Foreskin keratinocyte (primary cell): ENCODE measurements at places on chromosomes 12 and 14. TPM values are rescaled to one million over a fixed set of nuclear protein-coding genes. Genes with fewer than 3 reads are reported as not detected.
A peak's percentile ranks its signal among the peaks of the same experiment; 100 is the strongest.

OGFOD2 gene
- total RNA-seq, result 12.0 and 12.9 TPM in 2 replicates

CLEC14A gene
- not detected in 2 replicates for total RNA-seq

- DNase-seq, result peak; percentile 89
Measured at GRCh38 chr12:115384391-115384790, 700.4 kb upstream of the TBX3 start.

GRCh38 chr12:495466-495865 is 35.7 kb downstream of the B4GALNT3 start:
- no peak for DNase-seq

DNA sequence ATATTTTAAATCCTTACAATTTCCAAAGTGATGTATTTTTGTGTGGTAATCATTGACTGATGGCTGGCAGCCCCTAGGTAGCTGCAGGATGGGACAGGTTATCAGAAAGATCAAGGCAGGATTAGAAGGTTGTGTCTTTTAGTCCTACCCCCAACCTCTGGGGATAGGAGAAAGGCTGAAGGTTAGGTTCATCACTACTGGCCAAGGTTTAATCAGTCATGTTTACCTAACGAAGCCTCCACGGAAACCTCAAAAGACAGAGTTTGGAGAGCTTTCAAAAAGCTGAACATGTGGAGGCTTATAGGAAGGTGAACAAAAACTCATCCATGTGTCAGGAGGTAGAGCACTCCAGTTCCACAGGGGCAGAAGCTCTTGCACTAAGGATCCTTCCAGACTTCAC is 77.5 kb upstream of the CD163 start:
- DNase-seq, result no peak

NEUROD4 gene
- not detected in 2 replicates for total RNA-seq

GRCh38 chr14:69685218-69685616 is 73.8 kb downstream of the SUSD6 start:
- peak; percentile 96 for DNase-seq

PLCZ1 gene
- not detected in 2 replicates for total RNA-seq

DNA sequence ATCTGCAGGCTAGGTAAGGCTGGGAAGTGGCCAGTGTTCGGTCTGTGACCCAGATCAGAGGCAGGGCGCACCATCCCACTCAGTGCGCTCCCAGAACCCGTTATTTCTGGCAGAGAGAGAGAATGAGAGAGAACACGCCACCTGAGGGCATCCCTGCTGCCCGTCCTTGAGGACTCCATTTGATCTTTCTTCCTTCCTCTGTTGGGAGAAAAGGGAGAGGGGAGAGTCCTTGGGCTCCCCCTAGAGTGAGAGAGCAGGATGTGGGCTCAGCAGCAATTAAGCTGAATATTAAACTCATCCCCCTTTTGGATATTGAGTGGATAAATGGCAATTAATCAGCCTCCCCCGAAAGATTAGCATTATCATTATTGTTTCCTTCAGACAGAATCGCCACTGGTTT is 70.6 kb downstream of the IFT43 start:
- DNase-seq, result no peak

DNA sequence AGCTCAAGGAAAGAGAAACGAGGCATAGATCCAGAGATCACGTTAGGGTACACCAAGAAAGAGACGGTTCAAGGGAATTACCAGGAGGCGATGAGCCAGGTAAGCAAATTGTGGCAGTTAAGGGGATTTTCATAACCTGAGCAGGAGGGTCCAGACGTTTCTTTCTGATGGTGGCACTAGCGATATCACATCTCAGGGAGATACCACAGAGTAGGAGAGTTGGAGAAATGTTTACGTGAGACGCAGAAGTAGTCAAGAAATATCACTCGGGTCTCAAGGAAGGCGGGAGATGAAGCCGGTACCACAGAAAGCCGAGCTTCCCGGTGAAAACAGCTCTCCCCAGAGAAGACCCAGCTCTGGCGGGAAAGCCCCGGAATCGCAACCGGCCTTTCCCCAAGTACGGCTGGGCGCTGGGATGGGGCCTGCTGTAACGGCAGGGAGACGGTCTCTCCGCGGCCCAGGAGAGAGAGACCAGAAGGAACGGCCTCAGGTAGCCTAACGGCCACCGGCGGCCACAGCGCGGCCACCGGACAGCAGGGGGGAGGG is 485 bp downstream of the SENP1 start:
- DNase-seq, result peak; percentile 17

DNA sequence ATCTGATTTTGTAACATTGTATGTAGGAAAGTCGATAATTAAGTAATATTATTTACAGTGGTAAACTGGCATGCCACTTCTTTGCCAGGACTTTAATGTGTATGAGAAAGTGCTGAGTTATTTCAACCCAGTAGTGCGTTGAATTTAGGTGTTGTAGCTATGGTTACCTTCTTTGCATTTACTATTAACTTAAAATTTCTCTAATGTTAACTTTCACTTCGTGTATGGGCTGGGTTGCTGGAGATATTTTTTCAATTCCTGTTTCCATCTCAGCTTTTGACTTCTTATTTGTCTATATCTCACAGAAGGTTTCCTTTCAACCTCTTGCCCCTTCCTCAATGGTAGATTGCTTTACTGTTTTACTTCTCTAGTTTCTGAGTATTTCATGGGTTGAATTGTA is 1345.6 kb downstream of the FSCB start:
- DNase-seq, result no peak

DNA sequence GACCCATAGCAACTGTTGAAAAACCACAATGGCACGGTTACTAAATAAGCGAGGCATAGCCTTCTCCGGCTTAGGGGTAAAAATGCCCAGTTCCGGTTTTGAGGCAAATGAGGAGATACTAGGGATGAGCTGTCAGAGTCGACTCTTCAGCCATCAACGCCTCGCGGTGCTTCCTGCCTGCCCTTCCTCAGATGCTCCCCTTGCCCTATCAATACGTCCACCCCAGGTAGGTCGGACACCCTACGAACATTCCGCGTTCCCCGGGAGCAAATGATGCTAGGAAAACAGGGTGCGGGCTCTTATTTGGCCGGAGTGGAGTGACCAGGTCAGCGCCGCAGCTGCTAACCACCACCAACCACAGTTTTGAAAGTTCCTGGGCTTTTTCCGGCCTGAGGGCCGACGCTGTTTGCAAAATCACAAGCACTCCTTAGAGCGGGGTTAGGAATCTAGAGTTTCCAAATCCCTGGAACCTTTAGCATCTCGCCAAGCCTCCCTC is 1.2 kb downstream of the SRSF9 start:
- DNase-seq, result no peak

GRCh38 chr14:99736603-99737371 is 52.7 kb downstream of the CYP46A1 start:
- DNase-seq, result no peak

DNA sequence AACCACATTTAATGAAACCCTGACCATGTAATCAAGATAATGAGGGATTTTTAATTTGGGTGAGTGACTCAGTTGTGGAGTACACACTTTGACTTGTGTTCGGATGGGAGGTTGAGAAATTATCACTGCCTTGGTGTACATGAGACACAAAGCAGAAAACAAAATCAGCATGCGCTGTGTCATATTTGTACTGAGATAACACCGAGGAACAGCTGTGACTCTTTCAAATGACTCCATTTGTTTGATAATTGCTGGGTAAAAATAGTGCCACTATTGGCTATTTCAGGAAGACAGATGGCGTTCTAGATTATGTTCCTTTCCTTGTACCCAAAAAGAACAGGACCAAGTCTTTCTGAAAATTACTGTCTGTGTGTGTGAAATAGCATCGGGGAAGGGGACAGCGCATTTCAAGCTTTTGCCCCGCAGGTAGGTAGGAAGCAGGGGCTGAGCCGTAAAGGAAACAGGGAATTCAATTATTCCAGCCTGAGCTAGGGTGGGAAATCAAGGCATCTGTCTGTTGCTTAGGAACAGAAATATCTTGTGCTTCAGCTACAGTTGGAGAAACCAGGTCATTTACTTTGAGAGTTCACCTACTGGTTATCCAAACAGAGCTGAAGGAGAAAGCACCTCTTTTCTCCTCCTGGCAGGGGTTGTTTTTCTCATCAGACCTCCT is 114.3 kb downstream of the SNAPC1 start:
- no peak for DNase-seq

DNA sequence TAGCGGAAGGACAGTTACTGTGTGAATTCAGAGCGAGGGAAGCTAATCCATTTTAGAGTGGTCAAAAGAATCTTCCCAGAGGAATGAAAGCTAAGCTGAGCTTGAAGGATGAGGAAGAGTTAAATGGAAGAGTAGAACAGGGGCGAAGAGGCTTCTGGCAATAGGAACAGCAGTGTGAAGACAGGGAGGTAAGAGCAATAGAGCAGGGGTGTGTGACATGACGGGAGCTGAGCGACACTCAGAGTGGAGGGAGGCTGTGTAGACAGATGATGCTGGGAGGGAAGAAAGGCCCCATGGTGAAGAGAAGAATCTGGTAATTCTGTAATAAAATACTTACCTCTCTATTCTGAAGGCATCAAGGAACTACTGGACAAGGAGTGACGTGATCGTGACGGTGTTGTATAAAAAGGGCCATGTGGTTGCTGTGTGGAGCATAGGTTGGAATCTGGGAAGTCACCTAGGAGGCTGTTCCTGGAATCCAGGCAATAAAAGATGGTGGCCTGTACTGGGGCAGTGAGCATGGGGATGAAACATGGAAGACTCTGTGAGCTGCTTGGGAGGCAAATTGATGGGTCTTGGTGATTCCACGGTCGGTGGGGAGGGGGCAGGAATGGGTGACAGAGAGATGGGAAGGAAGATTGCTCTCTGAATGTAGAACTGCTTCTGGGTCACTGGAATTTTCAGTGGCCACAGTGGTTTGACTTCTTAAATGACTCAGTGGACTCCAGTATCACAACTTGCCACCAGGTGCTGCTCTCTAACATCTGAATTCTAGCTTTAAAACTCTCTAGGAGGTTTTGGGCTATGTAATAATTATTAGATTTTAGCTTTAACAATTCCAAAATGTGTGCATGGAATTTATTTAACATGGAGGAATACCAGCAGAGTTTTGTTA is 164.1 kb downstream of the ATP23 start:
- DNase-seq, result peak; percentile 9

DNA sequence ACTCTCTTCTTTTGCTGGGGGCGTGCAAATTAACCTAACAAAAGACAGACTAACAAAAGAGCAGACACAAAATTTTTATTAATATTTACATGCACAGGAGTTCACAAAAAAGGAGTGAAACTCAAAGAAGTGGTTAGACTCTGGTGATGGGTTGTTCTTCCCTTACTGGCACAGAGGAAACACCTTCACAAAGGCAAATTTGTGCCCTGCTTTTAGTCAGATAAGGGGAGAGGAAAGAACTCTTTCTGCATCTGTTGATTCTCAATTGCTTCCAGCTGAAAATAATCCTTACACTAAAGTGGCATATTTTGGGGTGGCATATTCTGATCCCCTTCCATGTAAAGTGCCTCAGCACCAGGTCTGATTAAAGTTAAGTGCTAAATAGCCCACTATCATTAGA is 190.2 kb upstream of the AMIGO2 start:
- peak; percentile 13 for DNase-seq

TMTC2 gene
- 2.7 and 3.4 TPM in 2 replicates for total RNA-seq

- DNase-seq, result no peak
Measured at GRCh38 chr12:53212931-53213330, 5.9 kb upstream of the ITGB7 start.

C12orf56 gene
- total RNA-seq, result 0.35 and 0.44 TPM in 2 replicates

DNA sequence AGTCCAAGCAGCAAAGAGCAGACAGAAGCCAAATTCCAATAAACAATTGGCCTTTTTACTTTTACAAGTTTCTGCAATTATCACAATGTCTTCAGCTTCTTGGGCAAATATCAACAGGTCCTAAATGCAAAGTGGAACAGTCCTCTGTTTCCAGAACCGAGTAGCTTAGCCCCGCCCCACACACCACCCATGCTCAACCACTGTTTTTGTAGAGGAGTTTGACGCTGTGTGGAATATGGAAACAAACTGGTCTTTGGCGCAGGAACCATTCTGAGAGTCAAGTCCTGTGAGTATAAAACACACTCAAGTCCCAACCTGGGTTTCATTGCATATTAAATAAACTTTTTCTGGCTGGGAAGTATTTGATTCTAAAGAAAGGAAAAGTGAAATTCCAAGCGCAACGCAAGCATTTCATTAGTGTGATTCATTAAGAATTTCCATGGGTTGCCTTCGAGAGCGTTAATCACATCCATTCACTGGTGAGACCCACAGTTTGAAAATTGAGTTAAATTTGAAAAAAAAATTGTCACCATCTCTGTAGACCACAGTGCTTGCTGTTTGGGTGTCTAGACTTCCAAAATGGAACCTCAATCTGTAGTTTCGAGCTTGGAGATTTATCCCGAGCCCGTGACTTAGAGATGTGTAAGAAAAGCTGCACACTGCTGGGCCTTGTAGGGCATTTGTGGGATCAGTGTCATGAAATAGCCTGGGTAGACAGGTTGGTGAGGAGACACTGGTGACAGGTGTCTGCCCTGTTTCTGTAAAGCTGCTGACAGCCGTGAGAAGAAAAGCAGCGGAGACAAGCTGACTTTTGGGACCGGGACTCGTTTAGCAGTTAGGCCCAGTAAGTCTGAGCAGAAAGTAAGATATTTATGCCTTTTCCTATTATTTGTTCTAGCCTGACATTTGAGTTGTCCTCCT is 96.1 kb downstream of the DAD1 start:
- no peak for DNase-seq

GPR84 gene
- total RNA-seq, result 0.07 and 0.10 TPM in 2 replicates

VPS29 gene
- total RNA-seq, result 129 and 133 TPM in 2 replicates

DNA sequence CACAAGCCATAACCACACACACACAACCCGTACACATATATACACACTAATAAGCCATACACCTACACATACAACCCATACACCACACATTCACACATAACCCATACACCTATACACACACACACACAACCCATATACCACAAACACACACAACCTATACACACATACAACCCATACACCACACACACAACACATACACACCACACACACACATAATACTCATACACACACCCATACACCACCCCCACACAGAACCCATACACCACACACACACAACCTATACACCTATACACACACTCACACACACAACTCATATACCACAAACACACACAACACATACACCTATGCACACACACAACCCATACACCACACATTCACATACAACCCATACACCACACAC is 44.1 kb downstream of the TMEM121 start:
- DNase-seq, result no peak

DNA sequence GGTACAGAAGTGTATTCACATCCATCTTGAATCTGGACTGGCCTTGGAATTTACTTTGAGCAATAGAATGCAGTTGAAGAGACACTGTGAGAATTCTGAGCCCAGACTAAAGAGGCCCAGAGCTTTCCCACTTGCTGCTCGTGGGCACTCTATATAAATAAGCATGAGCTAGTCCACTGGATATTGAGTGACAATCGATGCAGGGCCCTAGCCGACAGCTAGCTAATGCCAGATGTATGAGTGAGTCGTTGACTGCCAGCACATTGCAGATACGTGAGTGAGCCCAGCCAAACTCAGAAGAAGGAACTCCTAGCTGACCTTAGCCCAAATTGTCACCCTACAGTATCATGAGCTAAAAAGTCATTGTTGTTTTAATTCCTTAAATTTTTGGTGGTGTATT is 24.9 kb downstream of the NAV3 start:
- no peak for DNase-seq

BHLHE41 gene
- 0.03 and 0.14 TPM in 2 replicates for total RNA-seq
